Lower lobe of right lung (tissue), 2 donors: ENCODE measurements at places on chromosomes 6 and 20. TPM values are rescaled to one million over a fixed set of nuclear protein-coding genes. Genes with fewer than 3 reads are reported as not detected.

DNA sequence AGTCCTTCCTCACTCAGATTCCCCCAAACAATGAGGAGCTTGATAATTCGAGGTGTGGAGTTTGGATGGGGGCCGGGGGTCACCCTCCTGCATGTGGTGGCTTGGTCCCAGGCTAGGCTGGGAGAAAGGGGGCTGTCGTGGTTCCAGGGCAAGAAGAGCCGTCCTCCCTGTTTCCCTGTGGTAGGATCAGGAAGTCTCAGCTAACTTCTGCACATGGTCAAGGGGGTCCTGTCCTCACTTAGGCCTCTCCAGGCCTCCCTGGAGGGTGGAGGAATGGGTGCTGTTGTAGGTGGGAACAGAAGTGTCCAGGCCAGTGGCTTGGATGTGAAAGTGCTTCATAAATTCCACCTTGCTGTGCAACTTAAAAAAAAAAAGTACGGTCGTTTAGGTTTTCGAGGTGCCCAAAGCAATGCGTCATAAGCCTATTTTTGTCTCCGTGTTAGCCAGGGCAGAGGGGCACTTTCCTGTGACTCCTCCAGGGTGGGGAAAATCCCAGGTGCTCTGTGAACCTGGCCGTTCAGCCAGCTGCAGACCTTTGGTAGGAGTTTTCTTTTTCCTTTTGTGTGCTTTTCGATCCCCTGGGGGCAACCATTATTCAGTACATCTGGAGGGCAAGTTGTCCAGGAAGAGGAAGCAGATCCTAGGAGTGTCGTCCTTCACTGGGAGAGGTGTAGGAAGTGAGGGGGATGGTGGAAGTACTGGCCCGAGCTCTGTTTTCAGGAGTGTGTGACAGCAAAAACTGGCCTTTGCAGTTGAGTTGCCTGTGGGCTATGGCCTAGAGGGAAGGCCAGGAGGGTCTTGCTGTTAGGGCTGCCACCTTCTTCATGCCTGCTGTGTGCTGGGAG lies 9.6 kb downstream of the IGF2R start:
- H3K4me1 ChIP-seq = peaks cover 84% of the 10 kb centered on the region
- no peak for DNase-seq
- H3K27ac ChIP-seq = peak overlapping the region; percentile 61
- no peaks in the 10 kb centered on the region for H3K27me3 ChIP-seq

The XKR7 gene
- total RNA-seq = 0.06 TPM

GRCh38 chr6:5446362-5447075 lies 185.2 kb downstream of the FARS2 start:
- no peaks in the 10 kb centered on the region for H3K36me3 ChIP-seq
- H3K27ac ChIP-seq = no peak overlapping the region
- H3K4me1 ChIP-seq = peaks cover 8% of the 10 kb centered on the region

The DEFB132 gene
- total RNA-seq = not detected

GRCh38 chr20:41161886-41162285 lies 24.5 kb downstream of the PLCG1 start:
- DNase-seq = no peak
- H3K27me3 ChIP-seq = no peaks in the 10 kb centered on the region
- H3K36me3 ChIP-seq = peaks cover 57% of the 10 kb centered on the region
- peaks cover 32% of the 10 kb centered on the region for H3K4me1 ChIP-seq
- H3K27ac ChIP-seq = peak overlapping the region; percentile 31

The NR2E1 gene
- not detected for total RNA-seq

DNA sequence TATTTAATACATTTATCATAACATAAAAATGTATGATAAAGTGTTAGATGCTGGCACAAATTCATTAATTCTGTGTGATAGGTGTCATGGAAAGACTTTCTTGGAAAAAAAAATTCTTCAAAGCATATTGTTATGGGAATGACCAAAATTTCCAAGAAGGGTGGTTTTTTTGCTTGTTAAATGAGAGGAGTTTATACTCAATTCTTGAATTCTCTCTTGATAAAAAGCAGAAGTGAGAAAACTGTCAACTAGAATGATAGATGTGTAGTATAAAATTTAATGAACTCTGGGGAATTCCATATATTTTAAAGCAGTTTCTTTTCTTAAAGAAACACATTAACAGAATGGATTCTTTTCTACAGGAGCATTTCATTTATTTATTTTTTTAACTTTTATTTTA lies 62.0 kb upstream of the SNAP91 start:
- no peaks in the 10 kb centered on the region for H3K4me1 ChIP-seq
- no peak for DNase-seq
- H3K4me3 ChIP-seq = no peak overlapping the region
- H3K27me3 ChIP-seq = no peaks in the 10 kb centered on the region
- H3K27ac ChIP-seq = no peak overlapping the region
- H3K36me3 ChIP-seq = no peaks in the 10 kb centered on the region

DNA sequence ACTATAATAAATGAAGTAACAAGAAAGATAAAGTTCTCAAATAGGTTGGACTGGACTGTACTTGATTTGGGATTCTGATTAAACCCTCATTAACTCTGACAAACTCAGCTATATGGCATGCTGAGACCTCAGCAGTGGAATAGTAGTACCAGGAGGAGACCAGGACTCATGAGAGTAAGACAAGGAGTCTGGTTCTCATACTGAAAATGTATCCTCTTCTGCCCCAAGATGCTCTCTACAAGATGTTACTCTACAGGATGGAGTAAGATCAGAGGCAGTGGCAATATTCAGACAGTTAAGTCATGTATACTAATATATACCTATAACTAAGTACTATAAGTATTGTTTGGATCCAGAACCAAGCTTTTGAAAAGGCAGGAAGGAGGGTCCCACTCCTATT lies 31.9 kb upstream of the SYNCRIP start:
- no peak for DNase-seq
- peaks cover 7% of the 10 kb centered on the region for H3K36me3 ChIP-seq
- H3K27me3 ChIP-seq = no peaks in the 10 kb centered on the region
- no peak overlapping the region for H3K27ac ChIP-seq
- peaks cover 32% of the 10 kb centered on the region for H3K4me1 ChIP-seq
- peak overlapping the region; percentile 84 for H3K4me3 ChIP-seq

- H3K27ac ChIP-seq = no peak overlapping the region
- DNase-seq = no peak
- no peak overlapping the region for H3K4me3 ChIP-seq
Measured at GRCh38 chr20:52683761-52684160, 288.4 kb upstream of the TSHZ2 start.

DNA sequence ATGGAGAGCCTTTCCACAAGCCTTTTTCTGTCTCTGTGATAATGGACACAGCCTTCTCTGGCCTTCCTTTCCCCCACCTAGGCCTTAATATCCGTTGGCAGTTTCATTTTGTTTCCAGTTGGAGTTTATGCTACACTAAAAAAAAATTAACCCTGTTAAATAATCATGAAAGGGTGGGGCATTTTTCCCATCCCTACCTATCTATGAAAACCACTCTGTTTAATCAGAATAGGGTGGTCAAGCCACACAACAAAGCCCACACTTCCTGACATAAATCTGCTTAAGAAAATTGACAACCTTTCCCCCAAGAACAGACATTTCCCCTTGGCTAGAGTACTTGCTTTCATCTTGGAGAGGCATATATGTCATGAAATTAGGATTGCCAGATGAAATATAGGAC lies 14.2 kb downstream of the TXLNB start:
- no peak overlapping the region for H3K27ac ChIP-seq
- no peaks in the 10 kb centered on the region for H3K36me3 ChIP-seq
- no peak for DNase-seq
- H3K4me1 ChIP-seq = no peaks in the 10 kb centered on the region

DNA sequence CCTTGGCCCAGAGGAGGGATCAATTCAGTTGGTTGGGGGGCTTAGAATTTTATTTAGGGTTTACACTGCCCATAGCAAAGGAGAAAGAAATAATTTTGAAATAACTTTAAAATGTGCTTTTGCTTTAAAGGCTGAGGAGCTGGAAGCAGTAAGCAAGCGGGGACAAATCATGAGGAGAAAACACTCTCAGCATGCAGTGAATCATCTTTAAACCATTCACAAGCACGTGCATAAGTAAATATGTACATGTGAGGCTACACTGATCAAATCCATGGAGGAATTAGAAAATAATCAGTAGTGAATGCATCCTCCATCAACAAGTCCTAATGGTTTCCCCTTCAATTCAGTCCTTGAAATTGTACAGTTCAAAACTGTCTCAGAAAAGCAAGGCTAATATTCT lies 181.0 kb downstream of the MTFR2 start:
- no peak overlapping the region for H3K27ac ChIP-seq
- H3K4me3 ChIP-seq = no peak overlapping the region
- H3K36me3 ChIP-seq = no peaks in the 10 kb centered on the region
- DNase-seq = no peak

The DNMT3B gene
- total RNA-seq = 1.1 TPM

The EMILIN3 gene
- 0.15 TPM for total RNA-seq

GRCh38 chr20:19403549-19403948 lies 191.1 kb downstream of the SLC24A3 start:
- no peaks in the 10 kb centered on the region for H3K27me3 ChIP-seq
- H3K27ac ChIP-seq = no peak overlapping the region
- DNase-seq = no peak
- peaks cover 15% of the 10 kb centered on the region for H3K4me1 ChIP-seq
- H3K4me3 ChIP-seq = no peak overlapping the region
- no peaks in the 10 kb centered on the region for H3K36me3 ChIP-seq

GRCh38 chr6:140812636-140813035 lies 1320.1 kb upstream of the GJE1 start:
- H3K27ac ChIP-seq = no peak overlapping the region
- no peak for DNase-seq
- no peaks in the 10 kb centered on the region for H3K36me3 ChIP-seq
- H3K4me1 ChIP-seq = no peaks in the 10 kb centered on the region

- H3K27ac ChIP-seq = no peak overlapping the region
- no peaks in the 10 kb centered on the region for H3K4me1 ChIP-seq
- no peak overlapping the region for H3K4me3 ChIP-seq
- no peaks in the 10 kb centered on the region for H3K27me3 ChIP-seq
- no peak for DNase-seq
Measured at GRCh38 chr20:47237715-47238114, 118.8 kb downstream of the ZMYND8 start.

DNA sequence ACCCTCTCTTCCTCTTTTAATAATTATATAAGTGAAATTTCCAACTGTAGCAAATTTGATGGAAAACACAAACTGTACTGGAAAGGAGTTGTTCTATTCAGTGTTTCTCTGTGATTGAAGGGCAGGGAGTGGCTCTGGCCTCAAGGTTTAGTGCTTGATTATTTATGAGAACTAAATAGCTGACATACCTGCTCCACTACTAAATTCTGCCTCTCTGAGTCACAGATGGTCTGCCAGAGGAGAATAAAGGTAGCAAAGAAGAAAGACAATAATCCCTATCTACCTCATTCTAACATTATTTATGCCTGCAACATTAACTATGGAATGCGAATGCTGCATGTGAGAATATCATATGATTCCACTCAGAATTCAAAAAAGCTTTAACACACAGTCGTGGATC lies 9.3 kb downstream of the BMP5 start:
- no peak overlapping the region for H3K27ac ChIP-seq
- no peak overlapping the region for H3K4me3 ChIP-seq
- DNase-seq = no peak
- H3K27me3 ChIP-seq = no peaks in the 10 kb centered on the region
- no peaks in the 10 kb centered on the region for H3K4me1 ChIP-seq
- no peaks in the 10 kb centered on the region for H3K36me3 ChIP-seq

The TTBK1 gene
- total RNA-seq = 0.09 TPM

- DNase-seq = peak; percentile 53
- peaks cover 18% of the 10 kb centered on the region for H3K4me1 ChIP-seq
- H3K36me3 ChIP-seq = no peaks in the 10 kb centered on the region
- peaks cover 36% of the 10 kb centered on the region for H3K27me3 ChIP-seq
- peak overlapping the region; percentile 69 for H3K27ac ChIP-seq
Measured at GRCh38 chr6:82365016-82365795, 1.6 kb downstream of the TPBG start.

The HLA-F gene
- total RNA-seq = 176 TPM

- no peak overlapping the region for H3K27ac ChIP-seq
- no peak for DNase-seq
- H3K4me1 ChIP-seq = peaks cover 27% of the 10 kb centered on the region
- H3K4me3 ChIP-seq = peak overlapping the region; percentile 77
- H3K36me3 ChIP-seq = no peaks in the 10 kb centered on the region
Measured at GRCh38 chr6:37696841-37697662, 631 bp downstream of the MDGA1 start.

The TUBB2A gene
- total RNA-seq = 18.3 TPM

GRCh38 chr20:20668639-20669038 lies 43.8 kb downstream of the RALGAPA2 start:
- H3K4me3 ChIP-seq = no peak overlapping the region
- no peaks in the 10 kb centered on the region for H3K36me3 ChIP-seq
- peaks cover 40% of the 10 kb centered on the region for H3K4me1 ChIP-seq
- H3K27me3 ChIP-seq = no peaks in the 10 kb centered on the region
- H3K27ac ChIP-seq = no peak overlapping the region
- DNase-seq = no peak

The TRDN gene
- total RNA-seq = not detected

- no peak for DNase-seq
- H3K27me3 ChIP-seq = no peaks in the 10 kb centered on the region
- H3K27ac ChIP-seq = no peak overlapping the region
- H3K36me3 ChIP-seq = no peaks in the 10 kb centered on the region
Measured at GRCh38 chr6:108193131-108193530, 27.3 kb downstream of the NR2E1 start.

The CD24 gene
- total RNA-seq = 33.1 TPM

DNA sequence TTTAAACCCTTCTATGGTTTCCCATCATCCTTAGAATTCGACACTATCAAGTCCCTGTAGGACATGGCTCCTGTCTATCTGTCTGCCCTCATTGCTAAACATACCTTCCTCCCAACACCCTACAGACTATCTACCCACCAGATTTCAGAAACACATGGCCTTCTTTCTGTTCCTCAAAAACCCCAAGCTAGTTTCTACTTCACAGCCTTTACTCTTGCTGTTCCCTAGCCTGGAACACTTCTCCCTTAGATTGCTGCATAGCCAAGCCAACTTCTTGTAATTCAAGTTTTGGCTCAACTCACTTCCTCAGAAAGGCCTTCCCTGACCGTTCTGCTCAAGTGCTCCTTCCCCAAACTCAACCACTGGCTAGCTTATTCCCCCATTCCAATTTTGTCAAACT lies 156.2 kb downstream of the BTBD9 start:
- H3K27ac ChIP-seq = no peak overlapping the region
- no peaks in the 10 kb centered on the region for H3K36me3 ChIP-seq
- no peak for DNase-seq
- peaks cover 36% of the 10 kb centered on the region for H3K4me1 ChIP-seq
- H3K27me3 ChIP-seq = no peaks in the 10 kb centered on the region

DNA sequence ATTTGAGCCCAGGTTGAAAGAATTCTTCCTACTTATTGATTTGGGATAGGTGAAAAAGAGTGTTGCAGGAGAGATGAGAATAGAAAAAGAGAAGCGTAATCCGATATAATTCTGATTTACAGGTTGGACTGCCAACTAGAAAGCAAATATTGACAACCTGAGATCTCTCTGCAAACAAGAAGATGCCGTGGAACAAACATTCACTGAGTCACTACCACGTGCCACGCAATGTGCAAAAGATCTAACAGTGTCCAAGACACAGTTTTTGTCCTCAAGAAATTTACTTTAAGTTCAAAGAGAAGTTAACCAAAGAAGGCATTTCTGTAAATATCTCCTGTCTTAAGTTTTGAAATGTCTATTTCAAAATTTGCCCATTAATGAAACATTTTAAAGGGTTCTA lies 578.0 kb upstream of the ARID1B start:
- H3K27ac ChIP-seq = no peak overlapping the region
- no peaks in the 10 kb centered on the region for H3K36me3 ChIP-seq
- H3K4me3 ChIP-seq = no peak overlapping the region
- no peaks in the 10 kb centered on the region for H3K4me1 ChIP-seq
- no peak for DNase-seq

GRCh38 chr20:58327211-58327610 lies 17.7 kb downstream of the RAB22A start:
- no peaks in the 10 kb centered on the region for H3K36me3 ChIP-seq
- DNase-seq = no peak
- no peaks in the 10 kb centered on the region for H3K27me3 ChIP-seq
- H3K4me1 ChIP-seq = peaks cover 24% of the 10 kb centered on the region
- H3K27ac ChIP-seq = no peak overlapping the region
- no peak overlapping the region for H3K4me3 ChIP-seq
